Fibroblast of villous mesenchyme (primary cell): ENCODE measurements at places on chromosomes 7 and 10.

GRCh38 chr7:9189703-9190102 is 756.3 kb downstream of the NXPH1 start:
- no peak for DNase-seq

DNA sequence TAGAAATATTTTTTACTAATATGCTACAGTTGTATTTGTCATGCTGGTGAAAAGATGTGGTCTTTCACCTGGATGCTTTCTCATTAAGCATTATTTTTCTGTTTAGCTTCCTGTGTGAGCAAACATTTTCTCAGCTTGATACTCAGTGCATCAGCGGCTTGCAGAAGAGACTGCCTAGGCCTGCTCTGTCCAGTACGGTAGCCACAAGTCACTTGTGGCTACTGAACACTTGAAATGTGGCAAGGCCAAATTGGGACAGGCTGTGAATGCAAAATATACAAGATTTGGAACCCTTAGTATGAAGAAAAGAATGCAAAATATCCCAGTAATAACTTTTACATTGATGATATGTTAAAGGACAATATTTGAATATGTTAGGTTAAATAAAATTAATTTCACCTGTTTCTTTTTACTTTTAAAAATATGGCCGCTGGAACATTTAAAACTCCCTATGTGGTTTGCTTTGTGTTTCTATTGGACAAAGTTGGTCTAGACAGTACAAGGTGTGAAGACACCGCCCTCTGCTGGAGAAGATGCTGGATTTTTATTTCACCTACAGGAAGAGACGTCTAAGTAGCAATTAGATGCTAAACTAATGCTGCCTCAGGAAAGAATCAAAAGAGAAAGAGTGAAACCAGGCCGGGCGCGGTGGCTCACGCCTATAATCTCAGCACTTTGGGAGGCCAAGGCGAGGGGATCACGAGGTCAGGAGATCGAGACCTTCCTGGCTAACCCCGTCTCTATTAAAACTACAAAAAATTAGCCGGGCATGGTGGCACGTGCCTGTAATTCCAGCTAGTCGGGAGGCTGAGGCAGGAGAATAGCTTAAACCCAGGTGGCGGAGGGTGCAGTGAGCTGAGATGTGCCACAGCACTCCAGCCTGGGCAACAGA is 5.3 kb downstream of the SRGN start:
- peak; percentile 93 for DNase-seq

DNA sequence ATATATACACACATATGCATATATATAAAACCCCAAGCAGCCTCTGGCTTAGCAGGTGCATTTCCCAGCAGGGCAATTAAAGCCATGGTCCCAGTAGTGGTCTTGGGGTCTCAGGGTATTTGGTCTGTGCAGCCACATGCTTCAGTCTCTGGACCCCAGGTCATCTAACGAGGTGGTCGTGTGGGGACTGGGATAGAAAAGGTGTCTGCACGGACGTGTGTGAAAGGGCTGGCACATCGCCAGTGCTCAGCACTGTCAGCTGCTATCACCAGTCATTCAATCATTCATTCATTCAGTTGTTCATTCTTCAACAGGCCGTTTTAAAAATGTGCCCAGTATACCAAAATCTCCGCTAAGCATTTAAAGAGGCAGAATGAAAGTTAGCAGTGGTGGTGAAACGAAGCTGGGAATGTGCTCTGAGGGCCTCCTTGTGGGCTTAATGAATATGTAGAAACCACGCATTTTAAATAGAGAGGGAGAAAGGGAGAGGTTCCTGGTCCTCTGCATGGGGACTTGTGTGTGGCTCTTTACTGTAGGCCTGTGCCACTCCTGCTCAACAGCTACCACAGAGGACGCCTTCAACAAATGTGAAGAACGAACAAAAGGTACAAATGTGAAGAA is 170.4 kb downstream of the EGFR start:
- DNase-seq = peak; percentile 12

DNA sequence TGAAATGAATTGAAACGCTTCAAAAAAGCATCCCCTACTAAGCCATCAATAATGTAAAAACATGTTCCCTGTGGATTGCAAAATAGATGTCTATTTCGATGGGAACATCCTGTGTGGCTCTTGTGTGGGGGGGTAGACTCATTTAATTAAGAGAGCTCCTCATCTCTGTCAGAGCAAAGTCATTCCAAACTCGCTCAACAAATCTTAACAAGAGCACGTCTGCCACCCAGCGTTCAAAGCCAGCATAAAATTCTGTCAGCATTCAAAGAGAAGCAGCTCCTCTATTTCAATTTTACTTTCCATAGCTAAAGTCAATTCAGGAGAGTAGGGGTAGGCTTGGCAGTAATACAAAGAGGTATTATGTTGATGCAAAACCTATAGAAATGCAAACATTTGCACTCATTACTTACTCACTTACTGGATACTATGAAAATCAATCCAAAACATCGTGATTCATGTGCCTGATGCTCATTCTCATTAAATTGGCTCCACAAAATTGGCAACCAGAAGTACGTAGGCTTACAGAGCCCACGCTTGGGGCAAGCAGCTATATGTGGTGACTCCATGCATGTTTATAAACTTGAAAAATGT is 114.9 kb downstream of the IPMK start:
- DNase-seq = peak; percentile 56

GRCh38 chr7:37425498-37425897 is 23.2 kb downstream of the ELMO1 start:
- no peak for DNase-seq

- DNase-seq = no peak
These were observed 546.4 kb upstream of the FZD8 start for GRCh38 chr10:36188461-36188860.

DNA sequence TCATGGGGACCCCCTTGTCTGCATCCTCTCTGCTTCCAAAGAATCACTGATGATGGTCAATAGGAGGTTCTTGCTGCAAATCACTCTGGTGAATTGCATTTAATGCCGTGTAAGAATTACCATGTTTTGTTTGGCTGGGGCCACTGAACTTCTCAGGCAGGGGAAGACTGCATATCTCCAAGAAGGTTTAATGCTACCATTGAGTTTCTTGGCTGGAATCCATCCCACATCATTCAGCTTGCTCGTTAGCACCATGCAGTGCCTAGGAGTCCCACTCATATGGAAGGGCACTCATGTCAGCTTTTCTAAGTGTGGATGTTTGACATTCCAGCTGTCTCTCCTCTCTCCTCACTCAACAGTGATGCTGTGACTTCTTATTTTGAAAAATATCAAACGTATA is 50.2 kb upstream of the BAMBI start:
- no peak for DNase-seq

GRCh38 chr10:86179153-86179524 is 187.5 kb downstream of the GRID1 start:
- no peak for DNase-seq

- no peak for DNase-seq
These were observed 48.6 kb downstream of the ARHGAP21 start for GRCh38 chr10:24674892-24675632.

GRCh38 chr7:137881607-137882260 is 35.0 kb upstream of the DGKI start:
- no peak for DNase-seq

DNA sequence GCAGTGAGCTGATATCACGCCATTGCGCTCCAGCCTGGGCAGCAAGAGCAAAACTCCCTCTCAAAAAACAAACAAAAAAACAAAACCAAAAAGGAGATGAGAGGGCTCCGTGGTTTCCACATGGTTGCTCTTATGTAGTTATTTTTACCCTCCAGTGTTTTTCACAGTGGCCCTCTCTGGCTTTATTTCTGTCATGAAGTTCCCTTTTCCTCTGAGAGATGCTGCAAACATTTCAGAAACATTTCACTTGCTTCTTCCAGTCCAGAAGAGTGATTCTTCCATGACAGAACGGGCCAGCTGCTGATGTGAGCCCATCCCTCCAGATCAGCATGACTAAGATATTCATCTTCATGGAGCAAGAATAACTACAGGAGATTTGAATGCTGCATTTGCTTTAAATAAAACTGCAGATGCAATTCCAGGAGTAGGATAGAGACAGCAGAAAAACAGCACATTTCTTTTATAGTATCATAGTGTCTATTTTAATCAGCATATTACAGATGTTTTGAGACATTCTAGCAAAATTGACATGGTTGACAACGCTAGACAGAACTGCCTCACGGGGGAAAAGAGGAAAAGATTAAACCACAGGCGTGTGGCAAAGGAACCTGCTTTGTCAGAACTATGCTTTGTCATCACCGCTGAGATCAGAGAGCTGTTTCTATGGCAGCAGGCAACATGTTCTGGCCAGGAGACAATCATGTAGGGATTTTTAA is 40.3 kb downstream of the NRCAM start:
- DNase-seq = no peak

DNA sequence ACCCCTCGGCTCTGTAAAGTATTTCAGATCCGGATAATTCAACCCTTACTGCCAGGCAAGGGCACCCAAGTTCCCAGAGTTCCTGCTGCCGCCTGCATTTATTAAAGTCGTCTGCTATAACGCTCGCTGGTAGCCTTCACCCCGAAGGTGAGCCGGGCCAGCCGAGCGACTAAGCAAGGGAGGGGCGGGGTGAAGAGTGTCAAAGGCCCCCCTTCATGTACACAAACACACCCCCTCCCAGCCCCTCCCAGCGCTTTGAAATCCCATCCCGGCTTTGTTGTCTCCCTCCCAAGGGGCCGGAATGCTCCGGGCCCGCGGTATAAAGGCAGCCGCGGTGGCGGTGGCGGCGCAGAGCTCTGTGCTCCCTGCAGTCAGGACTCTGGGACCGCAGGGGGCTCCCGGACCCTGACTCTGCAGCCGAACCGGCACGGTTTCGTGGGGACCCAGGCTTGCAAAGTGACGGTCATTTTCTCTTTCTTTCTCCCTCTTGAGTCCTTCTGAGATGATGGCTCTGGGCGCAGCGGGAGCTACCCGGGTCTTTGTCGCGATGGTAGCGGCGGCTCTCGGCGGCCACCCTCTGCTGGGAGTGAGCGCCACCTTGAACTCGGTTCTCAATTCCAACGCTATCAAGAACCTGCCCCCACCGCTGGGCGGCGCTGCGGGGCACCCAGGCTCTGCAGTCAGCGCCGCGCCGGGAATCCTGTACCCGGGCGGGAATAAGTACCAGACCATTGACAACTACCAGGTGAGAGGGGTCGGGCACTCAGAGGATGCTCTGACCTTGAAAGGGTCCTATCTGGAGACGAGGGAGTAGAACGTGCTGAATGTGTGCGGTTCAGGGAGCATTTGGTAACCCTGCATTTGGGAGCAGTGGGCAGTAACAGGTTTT is at the start of gene DKK1:
TSS of gene DKK1 (plus strand) at position 349 of the 889 bp plus-strand sequence. CDS start at position 503, 154 bp downstream.
- DNase-seq = peak; percentile 84

DNA sequence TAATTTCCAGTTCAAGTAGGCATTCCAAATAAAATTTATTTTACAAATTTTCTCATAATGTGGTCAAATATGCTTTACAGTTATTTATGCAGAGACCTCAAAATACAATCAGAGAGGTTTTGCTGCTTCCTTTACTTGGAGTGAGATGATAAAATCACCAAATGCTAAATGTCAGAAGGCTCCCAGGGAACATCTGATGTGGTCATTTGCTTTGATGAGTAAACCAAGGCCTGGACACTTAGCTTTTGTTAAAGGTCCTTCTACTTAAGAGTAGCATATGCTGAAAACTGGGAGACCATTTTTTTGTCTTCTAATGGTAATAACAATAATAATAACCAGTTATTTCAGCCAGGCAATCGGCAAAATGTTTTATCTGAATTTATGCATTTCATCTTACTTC is 60.6 kb upstream of the AKR1E2 start:
- peak; percentile 72 for DNase-seq

DNA sequence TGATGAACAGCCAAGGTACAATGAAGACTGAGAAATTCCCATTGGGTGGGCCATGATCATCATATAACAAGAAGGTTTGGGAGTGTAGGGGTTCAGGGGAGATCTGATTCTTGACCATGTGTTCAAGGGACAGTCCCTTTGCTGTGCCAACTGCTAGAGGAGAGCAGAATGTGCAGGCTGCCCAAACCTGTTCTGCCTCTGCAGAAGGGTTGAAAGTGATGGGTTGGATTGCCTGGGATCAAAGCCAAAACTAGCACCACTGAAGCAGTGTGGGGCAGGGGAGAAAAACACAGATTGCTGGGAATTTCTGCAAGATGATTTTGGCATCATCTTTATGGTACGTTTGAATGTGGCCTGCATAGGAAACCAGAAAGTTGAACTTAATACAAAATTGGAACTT is 303.9 kb downstream of the OTUD1 start:
- DNase-seq = no peak

- no peak for DNase-seq
These were observed 60.9 kb downstream of the SLC35B4 start for GRCh38 chr7:134255814-134256213.

GRCh38 chr7:91326516-91327199 is 62.4 kb downstream of the FZD1 start:
- no peak for DNase-seq

GRCh38 chr7:122652876-122653275 is 46.0 kb downstream of the RNF133 start:
- no peak for DNase-seq

DNA sequence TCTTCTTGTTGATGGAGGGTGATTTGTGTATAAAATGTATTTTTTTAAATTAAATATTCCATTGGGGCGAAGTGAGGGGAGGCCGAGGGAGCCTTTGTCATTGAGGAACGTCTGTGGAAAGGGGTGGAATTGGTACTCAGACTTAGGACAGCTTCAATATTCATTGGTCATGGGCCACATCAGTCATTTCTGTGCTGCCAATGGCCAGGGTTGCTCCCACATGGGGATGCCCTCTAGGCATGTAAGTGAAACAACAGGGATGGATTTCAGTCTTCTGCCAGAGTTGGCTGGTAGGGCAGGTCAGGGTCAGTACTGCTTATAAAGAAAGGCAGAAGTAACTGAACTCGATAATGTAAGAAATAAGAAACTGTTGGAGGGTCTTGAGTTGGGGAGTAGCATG is 47.2 kb downstream of the NEURL1 start:
- DNase-seq = no peak

DNA sequence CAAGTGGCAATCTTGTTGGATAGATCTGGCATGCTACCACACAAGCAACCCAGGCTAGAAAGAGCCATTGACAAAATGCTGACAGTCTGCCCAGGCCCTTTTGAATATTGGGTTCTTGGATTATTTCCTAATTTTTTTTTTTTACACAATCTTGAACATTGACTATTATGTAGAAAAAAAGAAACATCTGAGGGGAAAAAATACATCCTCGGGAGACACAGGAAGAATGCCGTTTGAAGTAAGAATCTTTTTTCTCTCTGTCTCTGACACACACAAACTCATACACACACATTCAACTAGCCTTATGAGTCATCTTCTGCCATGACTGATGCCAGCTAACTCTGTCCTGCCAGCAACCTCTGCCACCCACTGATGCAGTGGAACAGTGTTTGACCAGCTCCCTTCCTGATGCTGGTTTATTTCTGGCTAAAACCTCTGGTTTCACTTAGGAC is 47.2 kb downstream of the SORBS1 start:
- DNase-seq = no peak

- no peak for DNase-seq
These were observed 115.6 kb downstream of the CDH23 start for GRCh38 chr10:71512312-71512711.
